NCI-H1436 treated with DMSO at 0.1 percent for 48 hours (cell line): ENCODE measurements at places on chromosomes 3 and 15.

- no peak for DNase-seq
Observed at GRCh38 chr15:77568014-77568972, 64.4 kb downstream of the LINGO1 start.

DNA sequence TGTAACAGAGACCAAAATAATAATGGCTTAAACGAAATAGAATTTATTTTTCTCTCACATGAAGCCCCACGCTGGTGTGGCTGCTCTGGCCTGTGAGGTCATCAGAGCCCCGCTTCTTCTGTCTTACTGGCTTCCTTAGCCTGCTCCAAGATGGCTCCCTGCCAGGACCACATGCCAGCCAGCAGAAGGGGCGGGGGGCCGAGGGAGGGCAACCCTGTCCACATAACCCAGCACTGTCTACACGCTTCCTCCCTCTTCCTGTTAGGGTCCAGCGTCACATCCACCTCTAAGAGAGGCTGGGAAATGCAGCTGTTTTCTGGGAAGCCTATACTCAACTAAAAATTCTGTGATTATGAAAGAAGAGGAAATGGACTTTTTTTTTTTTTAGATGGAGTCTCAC, 107.9 kb upstream of the DLG1 start:
- DNase-seq = no peak

DNA sequence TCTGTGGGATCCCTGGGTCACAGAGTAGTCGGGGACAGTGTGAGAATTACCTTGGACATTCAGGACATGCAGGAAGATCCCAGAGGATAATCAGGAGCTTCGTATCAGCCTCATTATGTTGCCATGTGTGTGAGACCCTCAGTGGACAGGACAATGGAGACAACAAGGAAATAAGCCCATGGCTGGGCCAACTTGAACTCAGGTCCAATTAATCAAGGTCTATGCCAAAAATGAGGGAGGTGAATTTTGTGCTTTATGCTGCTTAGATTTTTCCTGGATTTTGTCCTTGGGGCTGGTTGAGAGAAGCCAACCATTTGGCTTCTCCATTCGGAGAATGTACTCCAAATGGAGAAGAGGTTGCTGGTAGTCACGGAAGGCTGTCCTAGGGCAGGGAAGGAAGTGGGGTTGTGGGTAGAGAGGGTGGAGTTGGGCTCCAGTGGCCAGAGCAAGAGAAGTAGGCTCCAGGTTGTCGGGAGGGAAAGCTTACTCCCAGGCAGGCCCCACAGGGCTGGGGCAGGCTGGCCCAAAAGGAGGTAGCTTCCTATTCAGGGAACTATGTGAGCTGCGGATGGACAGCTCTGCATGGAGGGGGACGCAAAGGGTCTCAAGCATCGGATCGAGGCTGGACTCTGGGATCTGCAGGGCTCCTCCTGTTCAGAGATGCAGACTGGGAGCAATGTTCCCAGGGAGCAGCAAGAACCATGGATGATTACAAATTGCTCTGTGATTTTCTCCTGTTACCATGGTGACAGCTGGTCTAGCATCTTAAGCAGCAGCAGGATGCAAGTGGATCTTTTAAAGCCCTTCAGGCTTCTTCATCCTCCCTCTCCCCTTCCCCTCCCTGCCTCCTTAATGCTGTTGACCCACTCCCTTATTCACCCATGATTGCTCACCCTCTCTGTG, 91.1 kb downstream of the WNT7A start:
- DNase-seq = no peak

- no peak for DNase-seq
Observed at GRCh38 chr3:107076946-107077345, 300.3 kb upstream of the CCDC54 start.
